ENCODE measurements at places on chromosomes 11 and 22.

GRCh38 chr11:65862191-65862735 lies 2.0 kb downstream of the MUS81 start:
- DNase-seq: no peak

GRCh38 chr11:60923326-60923725 lies 934 bp upstream of the TMEM132A start:
- no peak for DNase-seq

GRCh38 chr11:34836958-34837856 lies 79.0 kb downstream of the APIP start:
- peak; percentile 69 for DNase-seq

GRCh38 chr11:22337596-22338485 lies at the start of gene SLC17A6:
Gene SLC17A6, plus strand, starts transcription at chr11:22338381. Its CDS starts 153 bp downstream, at chr11:22338534.
- DNase-seq: peak; percentile 85

GRCh38 chr11:115206365-115207022 lies 297.7 kb downstream of the CADM1 start:
- no peak for DNase-seq

- DNase-seq: no peak
Observed at GRCh38 chr11:44941259-44942021, 9.2 kb downstream of the TP53I11 start.

- DNase-seq: peak; percentile 77
Observed at GRCh38 chr22:31488988-31489617, 539 bp downstream of the EIF4ENIF1 start.

GRCh38 chr22:44272401-44272771 lies 40.4 kb downstream of the SHISAL1 start:
- DNase-seq: peak; percentile 29

- no peak for DNase-seq
Observed at GRCh38 chr11:36266767-36267166, 22.5 kb downstream of the COMMD9 start.

DNA sequence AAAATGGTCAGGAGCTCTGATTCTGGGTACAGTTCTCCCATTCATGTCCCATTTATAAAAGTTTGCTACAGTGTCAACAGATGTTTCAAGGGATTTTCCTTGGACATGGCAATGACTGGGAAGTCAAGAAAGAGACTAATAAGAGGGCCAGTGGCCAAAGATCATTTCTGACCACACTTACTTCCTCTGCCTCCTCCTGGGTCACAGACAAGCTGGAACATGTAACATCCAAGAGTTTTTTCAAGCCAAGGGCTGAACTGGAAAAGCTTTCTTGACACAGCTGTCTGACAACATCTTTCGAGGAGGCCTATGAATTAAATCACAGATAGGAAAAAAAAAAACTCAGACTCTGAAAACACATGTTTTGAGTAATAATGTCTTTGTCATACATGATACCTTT lies 8.7 kb downstream of the COMMD9 start:
- no peak for DNase-seq

- DNase-seq: peak; percentile 71
Observed at GRCh38 chr22:40178417-40179409, 988 bp downstream of the TNRC6B start.

GRCh38 chr22:22750335-22751042 lies 106.1 kb downstream of the GGTLC2 start:
- DNase-seq: no peak

GRCh38 chr22:37295213-37295886 lies 13.0 kb downstream of the CYTH4 start:
- DNase-seq: no peak

DNA sequence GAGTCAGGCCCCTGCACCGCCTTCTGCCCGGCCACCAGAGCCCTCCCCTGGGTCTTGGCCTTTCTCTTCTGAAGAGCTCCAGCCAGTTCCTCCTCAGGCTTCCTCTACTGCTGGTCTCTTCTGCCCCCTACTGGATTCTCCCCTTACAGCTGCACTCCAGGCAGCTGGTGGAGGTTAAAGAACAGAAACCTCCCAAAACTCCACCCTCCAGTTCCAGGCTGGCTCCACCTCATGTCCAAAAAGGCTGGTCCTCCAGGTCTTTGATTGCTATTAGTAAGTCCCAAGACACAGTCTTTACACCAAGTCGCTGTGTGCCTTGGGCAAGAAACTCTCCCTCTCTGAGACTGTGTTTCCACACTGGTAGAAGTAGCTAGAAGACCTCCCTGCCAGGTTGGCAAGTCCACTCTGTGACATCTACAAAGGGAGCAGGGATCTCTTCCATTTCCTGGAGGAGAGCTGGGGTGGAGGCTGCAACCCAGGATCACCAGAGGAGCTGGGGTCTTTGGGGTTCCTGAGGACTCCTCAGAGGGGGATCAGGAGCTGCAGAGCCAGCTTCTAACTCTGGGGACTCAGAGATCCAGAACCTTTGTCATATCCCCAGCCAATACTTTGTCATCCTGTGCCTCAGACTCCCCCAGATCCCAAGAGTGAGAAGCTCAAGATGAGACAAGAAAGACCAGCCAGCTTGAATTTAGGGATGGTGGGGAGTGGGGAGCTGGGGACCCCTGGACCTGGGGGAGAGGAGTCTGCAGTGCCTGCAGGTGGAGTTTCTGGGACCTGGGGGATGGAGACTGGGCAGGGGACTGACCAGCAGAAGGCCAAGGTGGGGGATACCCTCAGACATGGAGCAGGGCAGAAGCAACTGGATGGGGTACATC lies 3.4 kb upstream of the IGLL5 start:
- DNase-seq: peak; percentile 94

DNA sequence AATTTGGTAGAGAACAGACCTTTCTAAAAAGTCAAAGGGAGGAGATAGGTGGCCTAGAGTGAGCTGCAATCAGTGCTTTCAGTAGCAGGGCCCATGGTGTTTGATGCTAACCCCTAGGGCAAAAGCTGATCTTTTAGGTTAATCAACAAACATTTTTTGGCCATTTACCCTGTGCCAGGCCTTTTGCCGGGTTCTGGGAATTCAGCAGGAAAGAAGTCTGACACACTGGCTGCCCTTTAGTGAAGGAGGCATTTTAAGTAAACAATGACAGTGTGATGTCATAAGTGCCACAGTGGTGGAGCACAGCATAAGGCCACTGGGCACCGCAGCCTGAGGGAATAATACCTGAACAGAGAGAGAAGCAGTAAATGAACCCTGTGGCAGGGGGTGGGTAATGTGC lies 29.0 kb downstream of the C22orf31 start:
- no peak for DNase-seq

- DNase-seq: no peak
Observed at GRCh38 chr11:119789766-119790407, 60.9 kb upstream of the NECTIN1 start.

GRCh38 chr22:28950617-28951411 lies 67.4 kb downstream of the ZNRF3 start:
- DNase-seq: no peak

DNA sequence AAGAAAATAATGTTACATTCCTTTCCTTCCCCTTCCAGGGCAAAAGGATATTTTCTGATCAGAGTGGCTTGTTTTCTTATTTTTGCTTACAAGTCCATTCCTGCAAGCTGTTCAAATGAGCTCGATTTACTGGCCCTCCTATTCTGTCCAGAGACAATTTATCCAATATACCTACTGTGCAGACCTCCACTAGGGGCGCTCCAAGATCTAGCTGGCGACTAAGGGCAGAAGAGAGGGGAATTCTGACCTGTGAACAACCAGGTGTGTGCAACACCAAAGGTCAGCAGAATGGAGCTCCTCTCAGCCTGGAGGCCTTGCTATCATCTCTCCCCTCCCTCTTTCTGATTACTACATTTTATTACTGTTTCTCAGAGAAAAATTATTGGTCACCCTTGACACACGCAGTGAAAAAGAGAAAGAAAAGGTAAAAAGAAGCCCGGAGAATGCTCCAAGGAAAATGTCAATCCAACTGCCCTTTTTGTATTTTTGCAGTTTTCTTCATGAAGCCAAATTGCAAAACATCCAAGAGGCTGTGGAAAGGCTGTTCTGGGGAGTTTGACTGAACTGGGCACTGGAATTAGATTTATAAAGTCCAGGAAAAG lies 3.2 kb downstream of the SEZ6L start:
- DNase-seq: peak; percentile 87

GRCh38 chr11:15276621-15277020 lies 161.9 kb downstream of the INSC start:
- peak; percentile 59 for DNase-seq

All from endodermal cell (in vitro differentiated cells).